Activated naive CD4-positive, alpha-beta T cell treated with anti-CD3 and anti-CD28 coated beads for 36 hours (primary cell): ENCODE measurements at places on chromosomes 1 and 21.

- peaks cover 12% of the 10 kb centered on the region for H3K4me1 ChIP-seq
- no peaks in the 10 kb centered on the region for H3K36me3 ChIP-seq
- DNase-seq: no peak
- H3K4me3 ChIP-seq: no peak overlapping the region
Measured at GRCh38 chr1:234214911-234215892, 158.1 kb upstream of the COA6 start.

DNA sequence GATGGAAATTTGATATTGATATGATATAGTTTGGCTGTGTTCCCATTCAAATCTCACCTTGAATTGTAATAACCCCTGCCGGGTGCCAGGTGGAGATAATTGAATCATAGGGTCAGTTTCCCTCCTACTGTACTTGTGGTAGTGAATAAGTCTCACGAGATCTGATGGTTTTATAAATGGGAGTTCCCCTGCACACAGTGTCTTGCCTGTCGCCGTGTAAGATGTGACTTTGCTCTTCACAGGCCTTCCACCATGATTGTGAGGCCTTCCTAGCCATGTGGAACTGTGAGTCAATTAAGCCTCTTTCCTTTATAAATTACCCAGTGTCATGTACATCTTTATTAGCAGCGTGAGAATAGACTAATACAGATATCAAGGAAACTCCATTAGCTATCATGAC lies 74.6 kb downstream of the MAP3K7CL start:
- peaks cover 35% of the 10 kb centered on the region for H3K4me1 ChIP-seq
- no peak overlapping the region for H3K4me3 ChIP-seq
- no peaks in the 10 kb centered on the region for H3K27me3 ChIP-seq
- peaks cover 4% of the 10 kb centered on the region for H3K36me3 ChIP-seq

DNA sequence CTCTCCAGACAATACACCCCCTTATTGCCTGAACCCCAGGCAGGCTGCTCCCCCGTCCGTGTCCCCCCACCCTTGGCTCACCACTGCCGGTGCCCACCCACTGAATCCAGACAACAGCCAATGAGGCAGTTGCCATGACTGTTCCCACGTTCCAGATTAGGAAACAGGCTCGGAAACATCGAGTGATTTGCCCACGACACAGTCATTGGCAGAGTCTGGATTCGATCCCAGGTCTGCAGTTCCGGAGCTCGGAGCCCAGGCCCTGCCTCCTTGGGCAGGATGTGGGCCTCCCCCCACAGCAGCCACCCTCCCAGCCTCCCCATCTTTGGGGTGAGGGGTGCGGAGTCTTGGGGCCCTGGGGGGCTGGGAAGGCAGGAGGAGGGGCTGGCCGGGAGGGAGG lies 20.3 kb upstream of the CLSTN1 start:
- no peaks in the 10 kb centered on the region for H3K36me3 ChIP-seq
- H3K4me1 ChIP-seq: no peaks in the 10 kb centered on the region
- no peak overlapping the region for H3K4me3 ChIP-seq
- no peaks in the 10 kb centered on the region for H3K27me3 ChIP-seq

GRCh38 chr1:163055531-163055930 lies 13.6 kb upstream of the RGS4 start:
- no peak overlapping the region for H3K4me3 ChIP-seq
- H3K36me3 ChIP-seq: no peaks in the 10 kb centered on the region
- DNase-seq: no peak
- H3K4me1 ChIP-seq: no peaks in the 10 kb centered on the region
- peaks cover 7% of the 10 kb centered on the region for H3K27me3 ChIP-seq

GRCh38 chr1:160189649-160190625 lies at the start of gene CASQ1:
Gene CASQ1 (plus strand): TSS chr1:160190575. CDS start chr1:160190752, 177 bp downstream.
- H3K4me3 ChIP-seq: no peak within 1 kb of the TSS
- H3K4me1 ChIP-seq: no peaks in the 10 kb centered on the region
- H3K36me3 ChIP-seq: no peaks in the 10 kb centered on the region
- DNase-seq: no peak

DNA sequence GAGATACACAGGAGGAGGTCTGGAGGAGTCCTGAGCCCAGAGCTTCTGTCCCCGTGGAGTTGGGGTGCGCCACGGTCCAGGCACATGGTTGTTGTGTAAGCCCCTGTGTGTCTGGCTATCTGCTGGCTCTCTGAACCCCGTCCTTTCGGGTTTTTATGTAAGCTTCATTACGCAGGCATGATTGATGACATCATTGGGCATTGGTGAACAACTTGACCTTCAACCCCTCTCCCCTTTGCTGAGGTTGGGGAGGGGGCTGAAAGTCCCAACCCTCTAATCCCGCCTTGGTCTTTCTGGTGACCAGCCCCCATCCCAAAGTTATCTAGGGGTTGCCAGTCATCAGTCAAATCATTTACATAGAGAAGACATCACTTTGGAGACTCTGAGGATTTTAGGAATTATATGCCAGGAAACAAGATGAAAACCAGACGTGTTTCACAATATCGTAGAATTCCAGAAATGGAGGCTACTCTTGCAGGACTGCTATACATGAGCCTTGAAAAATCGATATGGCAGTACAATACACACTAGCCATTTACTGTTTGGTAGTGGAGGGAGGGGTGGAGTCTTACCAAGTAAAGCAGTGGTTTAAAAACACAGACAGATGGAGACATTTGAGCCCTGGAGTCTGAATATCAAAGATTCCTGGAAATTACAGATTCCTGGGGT lies 69.8 kb upstream of the SCAF4 start:
- no peak overlapping the region for H3K4me3 ChIP-seq
- H3K27me3 ChIP-seq: peaks cover 8% of the 10 kb centered on the region
- H3K27ac ChIP-seq: no peak overlapping the region
- no peak for DNase-seq
- no peaks in the 10 kb centered on the region for H3K4me1 ChIP-seq
